ENCODE measurements at places on chromosomes 12 and 14. TPM values are rescaled to one million over a fixed set of nuclear protein-coding genes. Genes with fewer than 3 reads are reported as not detected.
A peak's percentile ranks its signal among the peaks of the same experiment; 100 is the strongest.

GRCh38 chr14:63180011-63180410 is 24.2 kb upstream of the RHOJ start:
- no peak for DNase-seq

The KRT85 gene
- total RNA-seq: not detected

- DNase-seq: no peak
Observed at GRCh38 chr14:67653651-67654280, 20.7 kb downstream of the VTI1B start.

DNA sequence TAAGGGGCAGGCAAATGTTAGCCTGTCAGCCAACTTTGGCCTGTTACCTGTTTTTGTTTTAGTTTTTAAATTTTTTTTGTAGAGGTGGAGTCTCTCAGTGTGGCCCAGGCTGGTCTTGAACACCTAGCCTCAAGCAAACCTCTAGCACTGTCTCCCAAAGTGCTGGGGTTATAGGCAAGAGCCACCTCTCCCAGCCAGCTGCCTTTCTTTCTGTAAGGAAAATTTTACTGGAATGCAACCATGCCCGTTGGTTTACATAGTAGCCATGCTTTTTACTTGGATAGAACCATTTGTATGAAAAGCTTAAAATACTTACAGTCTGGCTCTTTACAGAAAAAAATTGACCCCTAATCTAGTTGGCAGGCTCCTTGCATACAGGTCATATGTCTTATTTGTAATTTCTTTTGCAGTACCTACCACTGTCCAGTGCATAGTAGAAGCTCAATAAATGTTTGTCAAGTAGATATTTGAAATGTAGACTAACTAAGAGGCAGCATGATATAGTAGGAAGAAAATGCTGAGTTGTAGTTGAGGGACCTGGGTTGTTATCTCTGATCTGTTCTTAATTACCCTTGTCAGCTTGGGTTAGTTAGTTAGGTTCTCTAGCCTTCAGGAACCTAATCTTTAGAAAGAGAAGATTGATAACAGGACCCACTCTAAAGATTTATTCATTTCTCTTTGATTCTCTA is 4.7 kb downstream of the MDM2 start:
- DNase-seq: no peak

- no peak for DNase-seq
Observed at GRCh38 chr12:107775093-107775721, 703 bp downstream of the ASCL4 start.

DNA sequence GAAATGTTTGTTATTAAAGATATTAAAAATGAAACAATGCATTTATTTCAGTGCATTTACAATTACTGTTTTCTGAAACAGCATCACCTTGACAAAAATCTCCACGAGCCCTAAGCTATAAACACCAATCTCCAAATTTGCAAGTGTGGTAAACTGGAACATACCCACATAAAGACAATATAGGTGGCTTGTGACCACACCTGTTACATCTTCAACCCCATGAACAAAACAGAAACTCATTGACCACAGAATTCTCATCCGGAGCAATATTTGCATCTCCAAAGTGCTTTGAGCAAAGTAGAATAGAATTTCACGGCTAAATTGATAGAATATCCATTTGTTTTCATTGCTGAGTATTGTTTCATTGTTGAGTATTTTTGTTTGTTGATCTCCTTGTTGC is 375.2 kb upstream of the FLRT2 start:
- DNase-seq: no peak

DNA sequence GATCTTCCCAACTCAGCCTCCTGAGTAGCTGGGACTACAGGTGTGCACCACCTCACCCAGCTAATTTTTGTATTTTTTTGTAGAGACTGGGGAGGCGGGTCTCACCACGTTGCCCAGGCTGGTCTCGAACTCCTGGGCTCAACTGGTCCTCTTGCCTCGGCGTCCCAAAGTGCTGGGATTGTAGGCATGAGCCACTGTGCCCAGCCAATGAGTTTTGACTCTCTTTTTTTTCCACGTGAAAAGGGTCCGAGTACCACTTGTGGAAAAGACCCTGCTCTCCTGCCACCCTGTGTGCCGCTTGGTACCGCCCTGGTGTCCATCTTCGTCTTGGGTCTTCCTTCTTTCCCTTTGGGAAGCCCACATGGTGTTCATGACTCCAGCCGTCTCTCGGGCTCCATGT is 17.6 kb downstream of the TEDC1 start:
- DNase-seq: no peak

The PPP1R36 gene
- 0.51 TPM for total RNA-seq

GRCh38 chr12:45914090-45914489 is 76.3 kb downstream of the SCAF11 start:
- no peak for DNase-seq

DNA sequence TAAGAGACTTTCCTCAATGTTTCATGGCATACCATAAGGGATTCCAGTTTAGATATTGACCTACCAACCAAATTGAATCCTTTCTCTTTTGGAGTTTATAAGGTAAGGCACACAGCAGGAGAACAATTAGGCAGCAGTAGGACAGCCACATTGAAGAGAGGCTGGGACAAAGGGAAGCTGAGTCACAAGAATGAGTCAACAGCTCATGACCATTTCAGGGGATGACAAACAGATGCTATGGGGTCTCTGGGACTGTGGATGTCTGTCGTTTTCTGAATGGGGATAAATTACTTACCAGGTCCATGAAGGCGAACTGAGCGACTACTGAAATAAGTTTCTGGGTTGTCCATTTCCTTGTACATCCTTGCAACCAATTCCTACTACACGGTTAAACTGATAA is 48.6 kb upstream of the E2F7 start:
- DNase-seq: peak; percentile 64

DNA sequence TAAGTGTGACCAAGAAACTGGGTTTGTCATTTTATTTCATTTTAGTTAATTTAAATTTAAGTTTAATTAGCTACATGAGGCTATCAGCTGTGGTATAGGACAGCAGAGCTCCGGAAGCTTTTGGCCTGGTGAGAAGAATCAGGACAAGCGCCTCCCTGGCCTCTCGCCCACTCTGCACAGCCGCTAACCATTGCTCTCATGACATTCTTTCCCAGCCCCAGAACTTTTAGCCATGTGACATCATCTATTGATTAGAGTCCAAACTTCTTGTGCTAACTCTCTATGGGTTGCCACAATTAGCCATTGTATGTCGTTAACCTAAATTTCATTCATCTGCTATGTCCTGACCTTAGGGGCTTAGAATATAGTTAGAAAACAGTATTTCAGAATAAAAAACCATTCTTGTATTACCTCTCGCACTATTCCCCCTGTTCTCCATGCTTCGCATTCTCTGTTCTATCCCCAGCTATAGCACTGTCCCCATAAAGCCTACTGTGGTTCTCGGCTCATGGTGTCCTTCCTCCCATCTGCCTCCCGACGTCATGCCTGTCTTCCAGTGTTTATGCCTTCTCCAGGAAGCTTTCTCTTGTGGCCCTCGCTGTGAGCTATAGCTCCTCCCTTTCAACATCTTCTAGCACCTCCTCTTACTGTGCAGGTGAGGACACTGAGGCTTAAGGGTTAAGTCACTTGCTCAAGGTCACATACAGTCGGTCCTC is 23.5 kb downstream of the SSH1 start:
- no peak for DNase-seq

- no peak for DNase-seq
Observed at GRCh38 chr12:55762646-55763045, 19.7 kb downstream of the GDF11 start.

The KCNK10 gene
- total RNA-seq: not detected

DNA sequence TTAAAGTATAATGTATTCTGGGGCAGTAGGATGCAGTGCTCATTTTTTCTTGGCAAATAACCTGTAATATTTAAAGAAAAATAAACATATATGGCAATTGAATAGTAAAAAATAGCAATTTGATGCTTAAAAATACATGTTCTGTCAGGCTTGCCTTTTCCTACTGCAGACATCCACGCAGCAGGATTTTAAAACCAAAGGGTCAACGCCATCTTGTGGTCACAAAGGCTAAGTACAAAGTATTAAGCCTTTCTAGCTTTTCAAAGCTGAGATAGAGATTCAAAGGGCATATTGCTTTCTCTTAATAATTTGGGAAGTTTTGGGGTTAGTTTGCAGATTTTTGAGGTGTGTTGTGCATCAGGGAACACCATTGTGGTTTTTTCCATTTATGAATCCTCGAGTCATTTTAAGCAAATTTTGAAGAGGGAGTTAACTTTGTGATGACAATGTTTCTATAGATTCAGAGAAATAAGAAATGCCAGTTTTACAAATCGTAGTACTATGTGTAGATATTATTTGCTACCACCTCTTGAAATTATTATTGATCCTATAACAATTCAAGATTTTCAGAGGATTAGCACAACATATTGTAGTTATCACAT is 4.7 kb upstream of the CCER1 start:
- peak; percentile 54 for DNase-seq

GRCh38 chr14:96263347-96264199 is 7.6 kb downstream of the BDKRB1 start:
- no peak for DNase-seq

DNA sequence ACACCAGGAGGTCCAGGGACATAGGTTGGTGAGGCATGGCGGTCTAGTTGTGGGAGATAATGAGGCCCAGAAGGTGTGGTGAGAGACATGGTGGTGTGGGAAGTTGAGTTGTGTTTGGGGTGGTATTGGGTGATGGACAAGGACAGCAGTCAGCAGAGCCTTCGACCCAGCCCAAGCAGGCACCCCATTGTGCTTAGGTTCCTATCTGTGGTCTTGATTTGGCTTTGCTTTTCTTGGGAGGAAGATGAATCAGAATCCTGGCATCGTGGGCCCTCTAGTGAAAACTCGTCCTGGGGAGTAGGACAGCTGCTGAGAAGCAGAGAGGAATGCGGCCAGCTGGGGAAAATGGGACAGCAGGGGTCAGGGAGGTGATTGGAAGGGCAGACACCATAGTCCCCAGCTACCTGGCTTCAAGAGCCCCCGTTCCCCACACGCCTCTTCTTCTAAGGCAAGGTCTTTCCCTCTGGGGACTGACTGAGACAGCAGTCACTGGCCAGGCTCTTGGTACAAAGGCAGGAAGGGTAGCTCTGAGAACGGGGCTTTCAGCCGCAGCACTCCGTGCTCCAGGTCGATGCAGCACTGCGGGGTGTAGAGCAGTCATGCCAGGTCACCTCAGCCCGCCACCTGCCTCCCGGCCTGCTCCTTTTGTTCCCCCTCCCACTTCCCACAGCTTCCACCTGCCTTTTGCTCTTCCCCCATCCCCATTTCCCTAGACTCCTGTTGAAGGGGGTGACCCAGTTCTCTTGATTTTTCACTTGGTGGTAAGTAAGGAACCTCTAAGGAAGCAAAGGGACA is 7.9 kb downstream of the NRIP2 start:
- no peak for DNase-seq

DNA sequence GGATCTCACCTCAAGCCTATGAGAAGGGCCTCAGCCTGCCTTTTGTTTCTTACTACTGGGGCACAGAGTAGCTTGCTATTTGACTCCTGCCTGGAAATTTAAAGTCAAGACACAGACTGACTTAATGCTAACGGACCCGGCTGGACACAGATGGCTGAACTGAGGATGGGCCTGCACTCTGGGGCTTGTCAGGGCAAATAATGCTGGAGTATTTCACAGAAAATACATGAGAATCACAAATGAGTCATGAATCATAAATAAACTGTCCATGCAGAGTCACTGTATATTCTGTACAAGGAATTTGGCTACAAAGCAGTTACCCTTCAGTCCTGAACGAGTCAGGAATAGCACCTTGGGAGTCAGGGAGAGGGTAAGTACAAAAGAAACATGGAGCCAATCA is 683.2 kb upstream of the FOXG1 start:
- DNase-seq: no peak

The CISTR gene
- not detected for total RNA-seq

- DNase-seq: no peak
Observed at GRCh38 chr12:48390026-48390425, 39.3 kb upstream of the ZNF641 start.

- no peak for DNase-seq
Observed at GRCh38 chr14:65025818-65026217, 39.1 kb downstream of the FNTB start.

GRCh38 chr14:58749066-58749669 is 111.4 kb downstream of the DACT1 start:
- peak; percentile 45 for DNase-seq

- DNase-seq: no peak
Observed at GRCh38 chr14:26744903-26745302, 147.1 kb upstream of the NOVA1 start.

DNA sequence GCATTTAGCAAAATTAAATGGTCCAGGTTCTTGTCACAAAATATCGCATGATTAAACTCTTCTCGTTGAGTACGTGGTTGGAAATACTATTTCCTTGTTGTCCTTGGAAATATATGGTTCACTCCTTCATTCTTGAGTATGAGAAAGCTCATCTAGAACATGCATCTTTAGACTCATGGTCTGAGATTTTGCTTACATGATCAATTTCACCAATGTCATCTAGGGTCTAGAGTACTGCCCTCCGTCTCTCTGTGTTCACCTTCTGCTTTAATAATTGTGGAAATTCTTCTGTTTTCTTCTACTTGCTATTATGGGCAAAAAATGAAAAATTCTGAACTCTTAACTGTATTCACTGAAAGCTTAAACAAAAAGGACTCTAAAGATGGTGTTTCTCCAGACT is 25.9 kb downstream of the MBIP start:
- no peak for DNase-seq

DNA sequence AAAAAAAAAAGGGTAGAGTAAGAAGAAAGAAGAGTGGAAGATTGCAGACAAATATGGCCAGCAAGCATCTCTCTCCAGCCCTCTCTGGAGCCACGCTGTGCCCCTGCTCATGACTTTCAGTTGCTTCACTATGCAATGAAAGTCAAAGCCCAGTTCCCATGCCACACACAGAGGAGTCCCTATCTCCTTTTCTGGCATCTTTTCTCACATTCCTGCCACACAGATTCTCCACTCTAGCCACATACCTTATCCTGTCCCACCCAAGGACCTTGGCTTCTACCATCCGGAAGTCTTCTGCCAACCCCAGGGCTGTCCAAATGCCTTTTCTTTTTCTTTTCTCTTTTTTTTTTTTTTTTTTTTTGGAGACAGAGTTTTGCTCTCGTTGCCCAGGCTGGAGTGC is 39.3 kb upstream of the CAPRIN2 start:
- no peak for DNase-seq

GRCh38 chr14:84646786-84647500 is 883.0 kb upstream of the FLRT2 start:
- DNase-seq: no peak

- no peak for DNase-seq
Observed at GRCh38 chr12:68806488-68807237, 1.3 kb upstream of the MDM2 start.

The UNC79 gene
- not detected for total RNA-seq

The ESRRB gene
- total RNA-seq: not detected

All from endothelial cell of umbilical vein (primary cell).